ENCODE measurements at places on chromosomes 16 and 17.

GRCh38 chr16:11414815-11415775, 69.8 kb downstream of the RMI2 start:
- DNase-seq = no peak

DNA sequence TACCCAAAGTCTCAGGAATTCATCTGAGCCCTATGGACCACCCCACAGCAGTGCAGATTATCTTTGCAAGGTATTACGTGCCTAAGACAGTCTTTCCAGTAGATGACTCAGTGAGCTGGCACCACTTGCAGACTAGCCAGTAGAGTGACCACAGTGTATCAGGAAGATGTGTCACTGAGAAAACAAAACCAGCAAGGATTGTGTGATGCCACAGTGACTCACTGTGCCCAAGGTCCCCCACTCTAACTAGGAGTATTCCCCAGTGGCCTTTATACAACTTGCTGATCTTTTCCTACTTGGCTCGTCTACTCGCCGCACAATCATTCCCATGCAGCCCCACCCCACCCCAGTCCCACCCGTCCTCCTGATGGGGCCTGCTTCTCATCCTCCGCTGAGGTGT, 26.8 kb upstream of the PRKCA start:
- DNase-seq = no peak

DNA sequence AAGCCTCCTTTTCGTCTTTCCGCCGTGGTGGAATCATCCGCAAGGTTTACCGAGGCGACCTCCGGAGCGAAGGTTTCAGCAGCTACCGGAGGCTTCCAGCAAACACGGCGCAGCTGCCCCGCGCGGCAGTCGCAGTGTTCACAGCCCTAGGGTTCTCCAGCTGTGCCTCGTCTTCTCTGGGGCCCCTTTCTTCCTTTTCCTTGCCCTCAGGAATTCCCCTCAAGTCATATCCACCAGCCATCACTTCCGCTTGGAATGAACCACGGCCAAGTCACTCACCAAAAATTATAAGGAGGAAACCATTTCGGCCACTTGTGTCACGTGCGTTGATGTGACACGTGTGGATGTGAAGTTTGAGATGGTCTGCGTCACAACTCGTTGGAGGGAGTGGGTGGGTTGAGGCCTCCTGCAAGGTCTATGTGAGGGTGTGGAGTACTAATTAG, 636 bp upstream of the ERN1 start:
- no peak for DNase-seq

- DNase-seq = no peak
Measured at GRCh38 chr16:57422026-57422944, 17.7 kb downstream of the CCL17 start.

- DNase-seq = no peak
Measured at GRCh38 chr17:339193-340061, 13.2 kb downstream of the RPH3AL start.

DNA sequence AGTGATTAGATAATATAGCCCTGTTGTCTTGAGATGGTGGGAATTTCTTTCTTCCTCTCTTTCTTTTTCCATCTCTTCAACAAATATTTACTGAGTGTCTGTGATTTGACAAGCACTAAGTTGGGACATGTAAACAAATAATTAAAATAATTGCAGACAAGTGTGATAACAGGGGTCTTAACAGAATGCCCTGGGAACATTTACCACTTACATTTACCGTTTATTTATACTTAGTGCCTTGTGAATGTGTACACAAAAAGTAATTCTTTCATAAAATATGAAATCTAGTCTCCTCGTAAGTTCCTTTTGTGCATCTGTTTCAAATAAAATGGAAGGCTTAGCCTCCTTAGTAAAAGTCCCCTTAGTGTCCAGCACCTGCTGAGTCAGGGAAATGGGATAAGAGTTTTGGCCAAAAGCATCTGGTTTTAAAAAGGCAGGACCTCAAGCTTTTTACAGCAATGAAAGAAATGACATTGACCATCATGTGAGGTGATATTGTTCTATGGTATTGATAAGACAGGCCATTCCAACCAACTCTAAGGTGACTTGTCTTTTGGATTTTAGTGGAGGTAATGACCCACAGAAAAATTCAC, 188.2 kb downstream of the HS3ST3B1 start:
- DNase-seq = no peak

DNA sequence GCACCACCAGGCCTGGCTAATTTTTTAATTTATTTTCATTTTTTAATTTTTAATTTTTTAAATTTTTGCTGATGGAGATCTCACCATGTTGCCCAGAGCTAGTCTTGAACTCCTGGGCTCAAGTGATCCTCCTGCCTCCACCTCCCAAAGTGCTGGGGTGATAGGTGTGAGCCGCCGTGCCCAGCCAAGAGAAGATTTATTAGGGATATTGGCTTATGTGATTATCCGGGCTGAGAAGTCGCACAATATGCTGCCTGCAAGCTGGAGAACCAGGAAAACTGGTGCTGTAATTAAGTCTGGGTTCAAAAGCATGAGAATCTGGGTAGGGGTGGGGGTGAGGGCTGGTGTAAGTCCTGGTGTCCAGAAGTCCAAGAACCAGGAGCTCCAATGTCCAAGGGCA, 2.5 kb upstream of the C16orf90 start:
- no peak for DNase-seq

DNA sequence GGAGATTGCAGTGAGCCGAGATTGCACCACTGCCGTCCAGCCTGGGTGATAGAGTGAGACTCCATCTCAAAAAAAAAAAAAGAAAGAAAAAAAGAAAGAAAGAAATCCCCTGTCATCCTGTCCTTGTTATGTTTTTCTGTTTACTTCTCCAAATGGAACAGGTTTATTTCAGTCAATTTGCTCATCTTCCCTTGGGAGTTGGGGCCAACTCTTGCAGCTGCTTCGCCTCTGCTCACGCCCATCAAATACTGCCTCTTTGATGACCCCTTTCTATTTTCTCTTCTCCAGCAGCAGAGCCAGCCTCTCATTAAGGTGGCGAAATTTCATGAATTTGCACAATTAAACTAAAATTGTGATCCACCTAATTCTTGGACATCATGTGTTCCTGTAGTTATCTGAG, 173.4 kb downstream of the ZNF18 start:
- DNase-seq = no peak

DNA sequence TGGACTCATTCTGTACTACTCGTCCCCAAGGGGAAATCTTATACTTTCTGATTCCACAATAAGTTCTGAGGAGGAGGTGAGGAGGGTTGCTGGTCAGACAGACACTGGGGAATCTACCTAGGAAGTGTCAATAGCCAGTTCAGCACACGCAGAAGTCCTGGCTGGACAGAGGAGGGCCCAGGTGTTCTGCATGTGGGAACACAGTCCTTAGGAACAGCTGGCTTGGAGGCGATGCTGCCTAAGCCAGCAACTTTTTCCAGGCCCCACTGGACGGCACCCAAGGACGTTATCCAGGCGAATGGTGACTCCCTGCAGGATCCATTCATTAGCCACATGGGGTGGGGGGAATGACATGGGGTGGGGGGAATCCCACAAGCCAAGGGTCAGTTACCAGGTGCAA, 29.9 kb upstream of the WFIKKN2 start:
- DNase-seq = no peak

- no peak for DNase-seq
Measured at GRCh38 chr17:28038802-28039201, 3.7 kb upstream of the NLK start.

- DNase-seq = no peak
Measured at GRCh38 chr17:78379131-78379491, 662 bp downstream of the PGS1 start.

- no peak for DNase-seq
Measured at GRCh38 chr16:50532576-50532975, 15.6 kb upstream of the NKD1 start.

GRCh38 chr17:45745601-45746494, 38.3 kb upstream of the CRHR1 start:
- no peak for DNase-seq

- DNase-seq = no peak
Measured at GRCh38 chr17:44007346-44008204, 3.2 kb downstream of the NAGS start.

- no peak for DNase-seq
Measured at GRCh38 chr17:10149573-10150399, 48.6 kb downstream of the GAS7 start.

- no peak for DNase-seq
Measured at GRCh38 chr17:50359998-50360461, 13.0 kb downstream of the MRPL27 start.

DNA sequence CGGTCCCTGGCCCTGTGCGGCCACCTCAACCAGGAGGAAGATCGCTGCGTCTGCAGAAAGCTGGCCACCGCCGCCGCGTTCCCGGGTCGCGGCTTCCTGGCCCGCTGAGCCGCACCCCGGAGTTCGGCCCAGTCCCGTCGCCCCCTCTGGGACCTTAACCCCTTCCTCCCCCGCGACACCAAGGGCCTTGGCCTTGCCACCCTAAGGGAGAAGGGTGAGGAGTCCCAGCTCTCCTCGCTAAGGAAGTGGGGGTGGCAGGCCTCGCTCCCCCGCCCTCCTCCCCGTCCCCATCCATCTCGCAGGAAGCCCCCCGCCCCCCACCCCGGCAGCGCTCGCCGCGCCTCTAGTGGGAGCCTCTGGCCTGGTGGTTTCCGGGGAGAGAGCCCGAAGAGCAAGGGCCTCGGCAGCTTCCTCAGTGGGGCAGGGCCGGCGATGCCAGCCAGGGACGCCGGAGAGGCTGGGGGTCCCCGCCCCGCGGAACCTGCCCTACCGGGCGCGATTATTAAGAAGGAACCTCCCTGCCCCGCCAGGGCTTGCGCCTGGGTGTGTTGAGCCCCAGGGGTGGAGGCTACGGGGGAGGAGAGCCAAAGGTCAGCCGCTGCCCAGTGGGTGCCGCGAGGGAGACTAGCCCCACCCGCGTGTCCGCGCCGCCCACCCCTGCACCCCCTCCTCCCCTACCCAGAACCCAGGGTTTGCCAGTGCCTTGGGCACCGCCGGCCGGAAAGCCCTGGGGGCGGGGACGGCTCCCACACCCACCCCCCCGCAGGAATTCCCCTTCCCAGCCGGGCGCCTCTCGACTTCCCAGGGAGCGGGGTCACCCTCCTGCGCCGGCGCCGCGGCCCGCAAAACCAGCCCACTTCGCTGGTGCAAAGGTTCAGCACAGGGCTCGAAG, 6.8 kb downstream of the CBX4 start:
- DNase-seq = no peak

DNA sequence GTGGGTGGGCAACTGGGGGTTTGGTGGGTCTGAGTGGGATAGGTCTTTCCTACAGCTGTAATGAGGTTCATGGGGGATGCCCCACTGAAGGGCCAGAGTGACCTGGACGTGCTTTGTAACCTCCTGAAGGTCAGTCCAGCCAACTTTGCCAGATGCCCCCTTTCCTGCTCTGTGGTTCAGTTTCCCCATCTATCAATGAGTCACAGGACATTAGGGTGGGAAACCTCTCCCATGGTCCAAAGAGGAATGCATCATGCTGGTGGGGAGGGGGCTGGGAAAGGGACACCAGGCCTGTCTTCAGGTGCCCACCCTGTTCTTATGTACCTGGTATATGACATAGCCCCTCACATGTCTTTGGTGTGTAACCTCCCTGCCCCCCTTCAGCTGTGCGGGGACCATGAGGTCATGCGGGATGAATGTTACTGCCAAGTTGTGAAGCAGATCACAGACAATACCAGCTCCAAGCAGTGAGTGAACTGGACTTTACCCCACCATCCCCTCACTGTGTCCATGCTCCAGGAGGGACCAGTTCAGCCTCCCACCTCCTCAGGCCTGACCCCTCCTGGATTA, 24.0 kb upstream of the ALKBH5 start:
- DNase-seq = no peak

DNA sequence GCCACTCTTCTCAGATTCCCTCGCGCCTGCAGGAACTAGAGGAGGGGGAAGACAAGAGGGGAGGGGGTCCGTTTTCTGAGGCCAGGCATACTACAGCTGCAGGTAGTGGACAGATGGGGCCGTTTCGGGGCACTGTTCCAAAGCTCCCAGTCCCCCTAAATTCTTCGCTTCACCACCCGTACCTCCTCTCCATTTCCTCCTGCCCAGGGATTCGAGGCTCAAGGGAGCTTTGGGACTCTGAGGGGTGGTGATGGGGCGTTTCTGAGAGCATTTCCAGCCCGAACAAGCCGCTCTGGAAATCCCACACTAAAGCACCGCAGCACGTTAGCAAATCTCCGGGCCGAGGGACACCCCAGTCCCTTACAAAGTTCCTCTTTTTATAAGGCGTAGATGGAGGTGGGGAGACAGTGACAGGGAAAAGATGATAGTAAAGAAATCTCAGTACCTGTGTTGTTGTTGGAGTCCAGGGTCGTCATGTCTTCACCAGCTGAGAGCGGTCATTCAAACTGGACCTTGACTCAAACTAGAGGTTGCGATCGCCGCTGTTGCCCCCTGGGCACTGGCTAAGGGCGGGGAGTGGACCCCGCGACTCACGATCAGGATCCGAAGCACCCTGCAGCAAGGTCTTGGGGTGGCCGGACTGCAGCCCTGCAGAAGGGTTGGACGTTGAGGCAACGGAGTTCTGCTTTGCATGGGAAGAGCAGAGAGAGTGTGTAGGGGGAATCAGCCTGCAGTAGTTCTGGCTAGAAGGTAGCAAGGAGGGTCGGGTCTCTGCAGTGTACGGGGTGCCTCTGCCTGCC, 570 bp downstream of the NR1D1 start:
- no peak for DNase-seq

GRCh38 chr17:28181568-28181967, 137.4 kb upstream of the TMEM97 start:
- DNase-seq = no peak

DNA sequence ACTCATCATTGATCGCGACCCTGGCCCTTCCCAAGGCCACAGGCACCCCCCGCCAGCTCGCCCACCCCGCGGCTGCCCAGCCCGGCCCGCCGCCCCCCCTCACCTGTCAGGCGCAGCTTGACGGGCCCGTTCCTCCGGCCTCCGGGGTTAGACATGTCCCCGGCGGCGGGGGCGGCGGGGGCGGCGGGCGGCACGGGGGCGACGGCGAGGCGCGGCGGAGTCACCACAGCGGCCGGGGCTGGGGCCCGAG, 456 bp downstream of the SMURF2 start:
- peak; percentile 66 for DNase-seq

GRCh38 chr17:81821147-81821546, 11.9 kb downstream of the MCRIP1 start:
- no peak for DNase-seq

DNA sequence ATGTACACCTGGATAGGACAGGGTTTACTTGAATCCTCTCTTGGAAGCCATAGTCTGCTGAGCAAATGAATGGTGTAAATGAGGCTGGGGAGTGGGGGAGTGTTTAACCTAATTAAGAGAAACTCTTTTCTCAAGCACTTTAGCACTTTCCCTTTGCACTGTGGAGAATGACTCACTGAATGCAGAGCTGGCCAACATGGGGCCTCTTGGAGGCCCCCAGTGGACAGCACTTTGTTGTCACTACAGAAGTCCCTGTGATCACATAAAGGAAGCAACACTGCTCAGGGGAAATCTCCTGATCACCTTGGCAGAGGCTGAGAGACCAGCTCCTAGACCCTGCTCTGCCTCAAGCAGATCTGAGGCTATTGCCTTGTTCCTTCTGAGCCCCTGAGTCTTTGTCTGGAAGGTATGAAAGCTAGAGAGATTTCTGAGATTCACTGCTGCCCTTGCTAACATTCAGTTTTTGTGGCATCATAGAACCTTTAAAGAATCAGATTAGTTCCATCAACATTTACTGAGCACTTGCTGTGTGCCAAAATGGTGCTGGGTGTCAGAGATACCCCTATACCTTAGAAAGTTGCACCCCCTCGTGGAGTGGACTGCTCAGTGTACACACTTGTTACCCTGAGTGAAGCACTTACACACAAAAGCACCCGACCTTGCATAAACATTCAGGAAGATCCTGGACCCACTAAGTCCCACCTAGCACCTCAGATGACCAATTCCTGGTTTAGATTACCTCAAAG, 230.1 kb upstream of the CCL2 start:
- no peak for DNase-seq
